WERI-Rb-1 (cell line): ENCODE measurements at places on chromosomes 16 and 17.

GRCh38 chr17:66290101-66290722, 12.2 kb upstream of the PRKCA start:
- no peak for DNase-seq

DNA sequence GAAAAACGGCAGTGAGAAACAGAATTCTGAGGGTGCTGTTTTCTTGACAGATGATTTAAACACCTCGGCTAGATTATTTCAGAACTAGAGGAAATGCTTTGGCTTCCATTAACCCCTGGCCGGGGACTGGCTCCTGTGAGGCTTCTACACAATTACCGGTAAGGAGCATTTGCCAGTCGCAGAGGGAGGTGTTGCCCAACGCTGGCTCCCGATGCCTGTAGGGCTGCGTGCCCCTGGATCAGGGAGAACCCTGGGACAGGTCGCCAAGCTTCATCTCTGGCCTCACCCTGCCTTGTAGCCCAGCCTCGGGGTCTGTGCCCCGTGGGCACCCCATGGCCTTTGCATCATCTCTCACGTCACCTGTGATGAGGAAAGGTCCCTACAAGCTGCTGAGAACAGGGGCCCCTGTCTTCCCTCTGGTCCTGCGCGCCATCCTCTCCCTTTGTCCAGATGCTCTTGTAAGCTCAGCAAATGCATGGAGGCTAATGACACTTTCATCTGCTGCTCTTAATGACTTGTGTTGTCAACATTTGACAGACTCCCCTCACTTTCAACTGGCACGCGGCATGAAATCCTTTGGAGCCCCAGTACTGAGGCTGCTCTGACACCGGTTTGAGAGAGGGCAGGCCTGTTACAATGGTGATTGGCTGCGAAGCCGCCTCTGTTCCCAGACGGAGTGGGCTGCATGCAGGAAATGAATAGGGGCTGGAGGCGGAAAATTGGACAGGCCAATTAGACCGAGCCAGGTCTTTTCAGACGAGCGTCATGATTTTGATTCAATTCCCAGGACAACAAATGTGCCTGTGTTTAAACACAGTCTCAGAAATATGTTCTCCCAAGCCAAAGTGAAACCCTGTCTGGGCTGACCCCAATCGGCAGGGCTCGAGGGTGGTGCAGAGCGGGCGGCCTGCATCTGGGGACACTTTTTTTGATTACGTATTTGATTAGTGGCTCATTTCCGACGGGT, 85.5 kb upstream of the DOC2B start:
- peak; percentile 8 for DNase-seq

- DNase-seq = no peak
Measured at GRCh38 chr17:49461580-49461979, 33.5 kb upstream of the NGFR start.

DNA sequence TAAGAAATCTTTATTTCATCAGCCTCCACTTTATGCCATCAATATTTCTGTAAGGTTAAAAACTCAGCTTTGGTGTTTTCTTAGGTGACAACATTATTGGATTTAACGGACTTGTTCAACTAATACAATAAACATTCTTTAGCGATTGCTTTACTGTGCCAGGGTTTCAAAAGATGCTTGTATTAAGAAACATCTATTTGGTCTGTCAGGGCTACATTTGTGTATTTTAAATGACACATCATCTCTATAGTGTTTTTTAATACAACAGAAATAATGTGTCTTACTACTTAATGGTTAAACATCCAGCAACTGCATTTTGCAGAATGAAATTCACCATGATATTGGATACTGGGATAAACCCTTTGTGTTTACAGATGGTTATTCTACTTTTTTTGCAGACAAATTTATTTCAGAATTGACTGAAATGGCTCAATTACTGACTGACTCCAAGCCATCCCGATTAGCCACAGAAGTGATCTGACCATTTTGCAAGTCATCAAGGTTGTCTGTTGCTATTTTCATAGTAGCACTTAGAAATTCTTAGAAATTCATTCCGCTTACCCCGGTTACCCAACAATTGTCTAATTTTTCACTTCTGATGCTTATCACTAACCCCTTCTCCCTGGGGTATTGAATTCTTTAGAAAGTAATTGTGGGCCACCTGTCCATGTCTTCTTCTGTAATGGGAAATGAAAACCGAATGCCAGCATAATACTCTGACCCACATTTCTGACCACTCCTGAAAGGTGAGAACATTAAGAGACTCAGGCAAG, 63.7 kb downstream of the HS3ST3A1 start:
- DNase-seq = no peak

DNA sequence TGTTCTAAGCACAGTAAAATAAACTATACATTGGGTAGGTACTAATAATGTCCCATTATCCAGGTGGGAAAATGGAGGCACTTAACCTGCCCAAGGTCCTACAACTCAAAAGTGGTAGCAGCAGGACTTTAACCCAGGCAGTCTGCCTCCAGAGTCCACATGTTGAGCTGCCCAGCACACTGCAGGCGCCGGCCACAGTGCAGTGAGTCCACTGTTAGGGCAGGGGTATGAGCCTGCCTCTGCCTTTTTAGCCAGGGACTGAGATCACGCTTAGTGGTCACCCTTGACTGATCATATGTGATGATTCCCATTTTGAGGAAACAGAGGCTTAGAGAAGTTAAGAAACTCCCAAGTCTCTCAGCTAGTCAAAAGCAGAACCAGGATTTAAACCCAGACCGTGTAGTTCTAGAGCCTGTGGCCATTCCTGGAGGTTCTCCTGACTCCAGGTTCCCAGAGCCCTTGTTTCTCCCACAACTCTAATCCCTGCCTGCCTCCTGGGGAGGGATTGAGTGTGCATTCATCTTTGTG, 8.4 kb downstream of the CES1 start:
- no peak for DNase-seq

DNA sequence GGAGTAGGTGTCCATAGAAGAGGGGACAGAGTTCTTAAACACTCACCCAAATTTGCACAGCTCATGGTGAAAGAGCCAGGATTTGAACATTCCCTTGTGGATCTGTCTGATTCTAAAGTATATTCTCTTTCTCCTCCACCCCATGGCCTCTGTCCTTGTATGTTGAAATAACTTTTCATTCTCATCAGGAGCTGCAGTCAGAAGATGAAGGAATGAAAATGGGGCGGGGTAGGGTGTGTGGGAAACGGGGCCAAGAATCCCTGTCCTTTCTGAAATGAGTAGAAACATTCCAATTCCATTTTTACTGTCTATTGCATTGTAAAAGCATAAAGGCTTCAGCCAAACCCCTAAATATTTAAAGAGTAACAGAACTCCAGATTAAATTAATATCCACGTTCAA, 42.8 kb downstream of the NOG start:
- no peak for DNase-seq

- DNase-seq = peak; percentile 31
Measured at GRCh38 chr16:77171745-77172635, 19.0 kb upstream of the MON1B start.

DNA sequence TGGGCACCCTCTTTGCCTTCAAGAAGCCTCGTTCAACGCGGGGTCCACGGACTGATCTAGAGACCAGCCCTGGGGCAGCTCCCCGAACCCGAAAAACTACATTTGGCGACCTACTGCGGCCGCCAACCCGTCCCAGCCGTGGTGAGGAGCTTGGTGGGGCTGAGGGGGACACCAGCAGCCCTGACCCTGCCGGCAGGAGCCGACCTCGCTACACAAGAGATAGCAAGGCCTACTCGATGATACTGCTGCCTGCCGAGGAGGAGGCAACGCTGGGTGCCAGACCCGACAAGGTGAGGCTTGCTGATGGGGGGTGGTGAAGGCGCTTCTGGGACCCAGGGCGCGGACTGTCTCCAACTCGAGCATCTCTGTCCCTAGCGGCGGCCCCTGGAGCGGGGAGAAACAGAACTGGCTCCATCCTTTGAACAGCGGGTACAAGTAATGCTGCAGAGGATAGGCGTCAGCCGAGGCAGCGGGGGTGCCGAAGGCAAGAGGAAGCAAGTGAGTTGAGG, 5.6 kb downstream of the ACD start:
- DNase-seq = no peak

DNA sequence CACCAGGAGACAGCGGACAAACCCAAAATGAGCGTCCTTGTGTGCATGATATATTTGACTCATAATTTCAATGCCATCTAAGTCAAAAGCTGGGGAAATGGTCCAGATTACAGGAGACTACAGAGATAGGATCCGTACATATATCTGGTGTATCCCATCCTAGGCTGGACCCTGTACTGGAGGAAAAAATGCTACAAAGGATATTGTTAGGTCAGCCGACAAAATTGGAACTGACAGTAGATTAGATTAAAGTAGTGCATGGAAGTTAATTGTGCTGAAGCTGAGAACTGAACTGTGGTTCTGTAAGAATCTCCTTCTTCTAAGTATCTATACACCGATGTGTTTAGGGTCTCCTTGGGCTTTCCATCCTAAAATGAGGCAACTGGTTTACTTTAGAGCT, 24.3 kb downstream of the KCNG4 start:
- no peak for DNase-seq

- no peak for DNase-seq
Measured at GRCh38 chr16:4987580-4988374, 29.6 kb downstream of the SEC14L5 start.

GRCh38 chr16:67082891-67083290, 26.9 kb upstream of the PHAF1 start:
- no peak for DNase-seq

DNA sequence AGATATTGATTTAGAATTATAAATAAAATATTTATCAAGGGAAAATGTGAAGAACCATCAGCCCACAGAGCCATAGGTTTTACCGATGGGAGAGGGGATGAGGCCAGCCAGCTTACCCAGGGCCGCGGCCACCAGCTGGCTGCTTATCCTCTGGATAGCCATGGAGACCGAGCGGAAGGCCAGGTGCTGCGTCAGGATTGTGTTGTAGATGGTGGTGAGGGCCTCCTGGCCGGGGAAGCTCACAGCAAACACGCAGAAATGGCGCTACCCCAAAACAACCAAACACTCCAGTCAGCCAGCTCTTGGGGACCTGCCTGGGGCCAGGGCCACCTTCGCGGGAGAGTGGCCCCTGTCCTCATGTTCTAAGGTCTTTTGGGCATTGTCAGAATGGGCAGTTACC, 97.8 kb downstream of the DNAH17 start:
- peak; percentile 62 for DNase-seq

DNA sequence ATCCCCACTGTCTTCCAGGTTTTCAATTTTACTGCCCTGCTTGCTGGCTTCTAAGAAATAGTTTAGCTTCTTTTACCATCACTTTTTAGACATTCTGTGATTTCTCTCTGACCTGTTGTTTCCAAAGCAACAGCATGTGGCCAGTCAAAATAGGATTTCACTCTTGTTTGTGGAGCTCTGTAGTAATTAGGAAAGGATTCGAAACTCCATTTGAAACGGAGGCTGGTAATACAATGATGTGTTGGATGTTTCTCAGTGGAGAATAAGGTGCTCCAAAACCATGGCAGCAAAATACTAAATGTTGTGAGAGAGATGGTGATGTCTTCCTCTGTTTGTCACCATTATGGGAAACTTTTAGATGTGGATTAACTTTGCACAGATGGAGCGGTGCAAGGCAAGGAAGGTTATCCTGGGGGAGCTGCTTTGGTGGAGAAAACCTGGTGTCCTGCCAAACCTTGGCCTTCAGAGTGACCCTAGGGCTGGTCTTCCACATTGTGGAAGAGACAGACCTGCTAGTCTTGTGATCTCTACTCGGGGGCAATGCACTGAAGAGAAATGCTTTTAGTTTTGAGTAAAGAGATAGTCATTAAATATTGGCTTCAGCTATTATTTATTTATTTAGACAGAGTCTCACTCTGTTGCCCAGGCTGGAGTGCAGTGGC, 79.4 kb downstream of the PRKCA start:
- no peak for DNase-seq

GRCh38 chr17:63675231-63675606, 24.7 kb downstream of the LIMD2 start:
- no peak for DNase-seq
